ENCODE measurements at places on chromosomes 12 and 14.

GRCh38 chr12:16349131-16349460, 1.7 kb downstream of the MGST1 start:
- DNase-seq = no peak

- no peak for DNase-seq
These were observed 297.0 kb downstream of the FUT8 start for GRCh38 chr14:65709576-65709975.

- no peak for DNase-seq
These were observed 27.6 kb downstream of the RDH12 start for GRCh38 chr14:67729072-67729885.

GRCh38 chr12:107461222-107461975, 224.2 kb upstream of the PWP1 start:
- no peak for DNase-seq

DNA sequence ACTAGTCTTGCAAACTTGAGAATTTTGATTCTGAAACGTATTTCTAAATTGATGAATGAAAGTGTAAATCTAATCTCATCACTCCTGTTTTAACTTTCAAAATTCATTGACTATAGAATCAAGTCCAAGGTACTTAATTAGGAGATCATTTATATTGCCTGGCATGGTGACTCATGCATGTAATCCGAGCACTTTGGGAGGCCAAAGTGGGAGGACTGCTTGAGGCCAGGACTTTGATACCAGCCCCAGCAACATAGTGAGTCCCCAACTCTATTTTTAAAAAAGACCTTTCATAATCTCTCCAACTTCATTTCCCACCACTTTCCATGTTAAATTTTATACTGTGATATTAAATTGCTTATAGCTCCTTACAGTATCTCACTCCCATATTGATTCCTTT, 3.0 kb upstream of the MIPOL1 start:
- DNase-seq = no peak

DNA sequence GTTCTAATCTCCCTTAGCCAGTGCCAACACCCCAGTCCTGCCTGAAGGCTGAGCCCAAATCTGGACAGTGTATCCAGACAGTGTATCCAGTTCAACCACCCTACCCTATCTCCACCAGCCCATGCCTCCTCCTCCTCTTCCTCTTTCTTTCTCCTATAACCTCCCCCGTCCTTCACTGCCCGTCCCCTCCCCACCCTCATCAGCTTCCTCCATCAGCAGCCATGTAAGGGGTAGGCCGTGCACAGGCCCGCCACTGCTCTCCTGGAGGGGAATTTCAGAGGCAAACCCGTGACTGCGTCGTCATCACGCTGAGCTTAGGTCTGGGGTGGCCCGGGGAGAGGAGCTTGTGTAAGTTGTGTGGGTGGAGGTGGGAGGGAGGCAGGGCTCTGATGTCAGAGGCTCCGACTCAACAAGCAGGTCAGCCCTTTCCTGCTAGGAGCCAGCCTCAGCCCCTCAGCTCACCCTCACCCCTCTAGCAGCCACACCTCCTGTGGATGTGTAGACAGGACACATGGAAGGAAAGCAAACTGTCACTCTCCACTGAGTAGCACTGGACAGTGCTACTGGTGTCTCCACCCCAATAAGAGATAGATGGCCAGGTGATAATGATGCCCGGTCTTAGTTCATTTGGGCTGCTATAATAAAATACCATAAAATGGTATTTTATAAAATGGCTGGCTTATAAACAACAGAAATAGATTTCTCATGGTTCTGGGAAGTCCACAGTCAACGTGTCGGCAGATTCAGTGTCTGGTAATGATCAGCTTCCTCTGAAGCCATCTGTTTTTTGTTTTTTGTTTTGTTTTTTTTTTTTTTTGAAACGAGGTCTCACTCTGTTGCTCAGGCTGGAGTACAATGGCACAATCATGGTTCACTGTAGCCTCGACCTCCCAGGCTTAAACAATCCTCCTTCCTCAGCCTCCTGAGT, 50.5 kb downstream of the IRF2BPL start:
- peak; percentile 30 for DNase-seq

GRCh38 chr12:3712209-3712992, 40.5 kb downstream of the CRACR2A start:
- DNase-seq = no peak

- no peak for DNase-seq
These were observed 100.7 kb downstream of the ITPR2 start for GRCh38 chr12:26732005-26732908.

DNA sequence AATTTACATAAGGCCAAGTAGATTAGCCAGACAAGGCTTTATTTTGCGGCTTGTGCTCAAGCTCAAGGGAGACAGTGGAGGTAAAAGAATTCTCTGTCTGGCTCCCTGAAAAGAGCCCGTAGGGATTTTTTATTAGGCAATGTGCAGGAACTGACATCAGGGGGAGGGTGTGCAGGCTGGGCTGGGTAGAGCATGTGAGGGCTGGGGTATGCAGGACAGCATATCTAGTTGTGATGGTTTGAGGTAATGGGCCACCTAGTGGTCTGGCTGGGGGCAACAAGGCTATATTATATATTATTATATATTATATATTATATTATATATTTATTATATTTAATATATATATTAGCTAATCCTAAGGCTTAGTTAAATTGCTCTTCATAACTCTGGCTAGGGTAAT, 102.1 kb downstream of the TMEM117 start:
- DNase-seq = no peak

- no peak for DNase-seq
These were observed 19.6 kb upstream of the ATP5MC2 start for GRCh38 chr12:53695152-53696145.
